Bronchial epithelial cell (primary cell): ENCODE measurements at places on chromosomes 4 and X. TPM values are rescaled to one million over a fixed set of nuclear protein-coding genes. Genes with fewer than 3 reads are reported as not detected.

COL4A6 gene
- total RNA-seq: 21.1 and 23.4 TPM in 2 replicates

CLDN34 gene
- total RNA-seq: not detected in 2 replicates

ARMCX1 gene
- total RNA-seq: 5.8 and 7.4 TPM in 2 replicates

CCDC110 gene
- under 0.01 and 0.13 TPM in 2 replicates for total RNA-seq

KLF8 gene
- 3.9 and 6.0 TPM in 2 replicates for total RNA-seq
